ENCODE measurements at places on chromosomes 1 and 21. TPM values are rescaled to one million over a fixed set of nuclear protein-coding genes. Genes with fewer than 3 reads are reported as not detected.

- no peak for DNase-seq
- H3K4me3 ChIP-seq, result no peak overlapping the region
- no peaks in the 10 kb centered on the region for H3K27me3 ChIP-seq
- H3K27ac ChIP-seq, result no peak overlapping the region
Measured at GRCh38 chr1:248813546-248813945, 12.2 kb downstream of the SH3BP5L start.

The FNDC7 gene
- total RNA-seq, result not detected

GRCh38 chr1:62727656-62728407, 39.6 kb upstream of the DOCK7 start:
- no peak for DNase-seq
- H3K27me3 ChIP-seq, result no peaks in the 10 kb centered on the region
- H3K36me3 ChIP-seq, result no peaks in the 10 kb centered on the region
- H3K27ac ChIP-seq, result no peak overlapping the region
- H3K4me1 ChIP-seq, result peaks cover 11% of the 10 kb centered on the region

DNA sequence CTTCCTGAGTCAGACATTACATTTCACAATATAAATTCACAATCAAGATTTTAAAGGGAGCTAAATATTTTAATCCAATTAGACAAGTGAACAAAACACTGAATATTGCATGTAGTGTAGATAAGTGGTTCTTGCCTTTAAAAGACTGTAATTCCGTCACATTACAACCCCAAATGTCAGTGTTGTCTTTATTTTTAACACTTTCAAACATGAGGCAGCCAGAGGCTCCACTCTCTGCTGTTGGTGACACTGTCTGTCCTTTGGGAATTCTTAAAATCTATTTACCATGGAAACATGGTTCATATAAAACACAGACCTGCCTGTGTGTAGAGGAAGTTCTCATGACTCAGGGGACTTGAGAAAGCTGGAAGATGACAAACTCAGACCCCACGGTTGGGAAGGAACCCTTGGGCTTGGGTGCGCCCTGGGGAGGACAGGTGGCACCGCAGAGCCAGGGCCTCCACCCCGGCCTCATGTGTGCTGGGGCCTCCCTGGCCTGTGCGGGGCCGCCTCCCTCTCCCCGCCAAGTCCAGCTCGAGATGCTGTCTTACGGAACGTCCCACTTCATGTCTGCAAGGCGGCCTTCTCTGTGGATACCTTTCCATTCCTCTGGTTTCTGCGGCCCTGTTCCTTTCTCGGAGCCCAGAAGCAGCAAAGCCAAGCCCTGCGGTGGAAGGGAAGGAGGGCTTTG, 239.0 kb downstream of the SDCCAG8 start:
- H3K27me3 ChIP-seq, result no peaks in the 10 kb centered on the region
- H3K4me1 ChIP-seq, result peaks cover 31% of the 10 kb centered on the region
- DNase-seq, result no peak
- H3K27ac ChIP-seq, result peak overlapping the region; percentile 77
- H3K36me3 ChIP-seq, result peaks cover 11% of the 10 kb centered on the region
- H3K4me3 ChIP-seq, result no peak overlapping the region

DNA sequence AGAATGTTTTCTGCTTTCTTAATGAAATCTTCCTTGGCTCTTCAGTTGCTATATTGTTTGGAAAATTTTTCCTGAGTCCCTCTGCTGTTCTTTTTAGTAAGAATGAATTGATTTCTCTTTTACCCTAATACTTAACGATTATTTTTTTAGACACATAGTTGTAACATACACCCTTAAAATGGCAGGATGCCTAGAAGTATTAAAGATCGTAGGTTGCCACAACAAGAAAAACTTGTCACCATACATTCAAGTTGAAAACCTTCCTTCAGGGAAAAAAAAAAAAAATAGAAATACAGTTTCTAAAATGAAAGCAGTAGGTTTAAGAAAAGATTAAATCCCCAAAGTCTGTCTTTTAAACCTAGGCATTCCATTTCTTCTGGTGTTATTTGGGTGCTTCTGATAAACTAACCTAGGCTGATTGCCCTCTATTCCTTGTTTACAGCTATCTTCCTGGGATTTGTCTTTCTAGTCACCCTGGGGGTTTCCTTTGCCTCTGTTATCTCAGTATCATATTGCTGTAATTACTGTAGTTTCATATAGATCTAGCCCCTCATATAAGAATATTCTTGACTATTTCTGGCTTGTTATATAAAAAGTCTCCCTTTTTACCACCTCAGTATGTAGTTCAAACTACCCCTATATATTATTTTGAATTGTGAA, 16.8 kb downstream of the SUCO start:
- DNase-seq, result no peak
- no peak overlapping the region for H3K4me3 ChIP-seq
- no peak overlapping the region for H3K27ac ChIP-seq
- H3K27me3 ChIP-seq, result no peaks in the 10 kb centered on the region
- peaks cover 29% of the 10 kb centered on the region for H3K4me1 ChIP-seq
- H3K36me3 ChIP-seq, result no peaks in the 10 kb centered on the region

DNA sequence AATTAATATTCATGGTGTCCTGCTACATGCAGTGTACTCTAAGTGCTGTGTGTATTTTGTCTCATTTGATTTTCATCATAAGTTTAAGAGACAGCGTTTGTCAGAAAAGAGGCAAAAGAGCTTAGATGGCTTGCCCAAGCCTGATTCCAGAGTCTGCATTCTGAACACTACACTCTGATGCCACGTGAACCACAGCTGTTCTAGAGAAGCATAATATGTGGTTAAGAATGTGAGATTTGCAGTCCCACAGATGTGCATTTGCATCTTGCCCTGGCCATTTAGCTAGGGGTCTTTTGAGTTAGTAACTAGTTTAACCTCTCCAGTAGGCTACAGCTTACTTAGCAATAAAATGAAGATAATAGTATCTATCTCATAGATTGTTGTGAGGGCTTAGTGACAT, 9.2 kb upstream of the GADD45A start:
- no peak overlapping the region for H3K27ac ChIP-seq
- H3K4me1 ChIP-seq, result peaks cover 11% of the 10 kb centered on the region

The LCE1B gene
- total RNA-seq, result not detected

- DNase-seq, result peak; percentile 8
- H3K27me3 ChIP-seq, result no peaks in the 10 kb centered on the region
- peaks cover 4% of the 10 kb centered on the region for H3K4me1 ChIP-seq
Measured at GRCh38 chr1:201350884-201351283, 26.6 kb downstream of the TNNT2 start.

The LRRC38 gene
- total RNA-seq, result not detected

DNA sequence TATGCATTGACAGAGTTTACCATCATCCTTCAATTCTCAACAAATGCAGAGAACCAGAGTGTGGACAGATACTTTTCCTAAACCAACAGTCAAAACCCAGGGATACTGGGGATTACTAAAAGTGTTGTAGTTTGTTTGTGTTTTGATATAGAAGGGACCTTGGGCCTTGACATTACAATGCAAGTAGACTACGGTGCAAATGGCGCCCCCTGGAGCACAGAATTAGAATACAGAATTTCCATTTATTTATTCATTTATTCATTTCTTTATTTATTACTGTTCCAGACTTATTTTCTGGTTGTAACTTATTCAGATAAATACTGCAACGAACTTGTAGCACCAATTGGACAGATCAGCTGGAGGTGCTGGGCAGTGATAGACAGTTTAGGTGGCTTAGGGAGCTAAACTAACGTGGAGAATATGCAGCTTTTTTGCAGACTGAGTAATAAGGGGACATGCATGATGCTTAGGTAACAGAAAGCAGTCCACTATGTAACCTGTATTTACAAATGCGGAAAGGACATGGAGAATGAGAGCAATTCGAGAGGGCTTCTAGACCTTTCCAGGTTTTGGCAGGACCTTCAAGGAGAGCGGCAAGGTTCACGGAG, 42.6 kb downstream of the KIRREL1 start:
- H3K27me3 ChIP-seq, result no peaks in the 10 kb centered on the region
- peaks cover 29% of the 10 kb centered on the region for H3K4me1 ChIP-seq
- no peak overlapping the region for H3K4me3 ChIP-seq
- no peaks in the 10 kb centered on the region for H3K36me3 ChIP-seq

DNA sequence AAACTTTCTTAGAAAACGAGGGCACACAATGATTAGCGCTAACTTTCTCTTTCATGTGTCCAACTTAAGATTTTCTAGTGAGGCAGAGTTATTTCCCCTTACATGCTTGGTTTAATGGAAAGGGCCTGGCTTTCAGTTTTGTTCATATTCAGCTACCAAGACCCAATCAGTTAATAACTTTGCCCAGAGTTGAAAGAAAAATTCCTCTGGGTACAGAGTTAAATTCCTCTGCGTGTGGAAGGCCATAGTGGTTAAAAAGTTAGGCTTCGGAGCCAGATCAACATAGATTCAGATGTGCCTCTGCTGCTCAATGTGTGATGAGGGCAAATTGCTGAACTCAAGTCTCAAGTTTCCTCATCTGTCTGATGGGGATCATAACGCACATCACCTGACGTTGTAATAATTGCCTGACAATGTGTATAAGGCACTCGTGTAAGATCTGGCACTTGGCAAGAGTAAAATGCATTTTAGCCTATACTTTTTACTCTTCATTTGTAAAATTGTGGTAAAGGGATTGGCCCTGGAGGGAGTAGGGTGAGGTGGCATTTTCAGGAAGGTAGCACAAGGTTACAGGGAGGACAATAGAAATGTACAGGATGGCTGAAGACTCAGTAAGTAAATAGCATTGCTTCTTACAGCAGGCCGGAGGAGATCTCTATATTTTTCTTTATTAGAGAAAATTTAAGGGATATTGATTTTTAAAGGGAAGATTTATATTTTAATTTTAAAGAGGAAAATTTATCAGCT, 103.4 kb downstream of the ROR1 start:
- no peak overlapping the region for H3K27ac ChIP-seq
- peaks cover 7% of the 10 kb centered on the region for H3K4me1 ChIP-seq
- no peak for DNase-seq
- no peak overlapping the region for H3K4me3 ChIP-seq

The ZNF670 gene
- 3.2 TPM for total RNA-seq

DNA sequence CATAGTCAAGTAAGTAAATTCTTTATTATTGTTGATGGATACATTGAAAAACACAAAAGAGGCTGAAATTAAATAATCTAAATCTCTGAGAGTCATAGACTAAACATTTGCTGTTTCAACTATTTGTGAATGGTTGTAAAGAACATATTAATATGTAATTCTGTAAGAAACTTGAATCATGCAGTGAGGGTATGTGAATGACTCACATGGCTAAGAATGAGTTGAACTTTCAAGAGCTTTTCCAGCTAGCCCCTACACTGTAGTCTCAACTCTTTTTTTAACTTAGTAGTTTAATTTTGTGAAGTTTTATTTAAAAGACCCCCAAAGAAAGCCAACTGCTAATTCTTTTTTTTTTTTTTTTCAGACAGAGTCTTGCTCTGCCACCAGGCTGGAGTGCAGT, 588.1 kb downstream of the DPYD start:
- no peaks in the 10 kb centered on the region for H3K27me3 ChIP-seq
- no peak overlapping the region for H3K27ac ChIP-seq
- no peaks in the 10 kb centered on the region for H3K36me3 ChIP-seq
- no peak overlapping the region for H3K4me3 ChIP-seq
- DNase-seq, result no peak

- peak; percentile 71 for DNase-seq
- peak overlapping the region; percentile 63 for H3K4me3 ChIP-seq
- no peaks in the 10 kb centered on the region for H3K27me3 ChIP-seq
Measured at GRCh38 chr1:32334864-32335534, 1.0 kb downstream of the MARCKSL1 start.

- no peaks in the 10 kb centered on the region for H3K4me1 ChIP-seq
- H3K27me3 ChIP-seq, result no peaks in the 10 kb centered on the region
- H3K4me3 ChIP-seq, result no peak overlapping the region
- H3K27ac ChIP-seq, result no peak overlapping the region
- no peaks in the 10 kb centered on the region for H3K36me3 ChIP-seq
- DNase-seq, result no peak
Measured at GRCh38 chr1:66492424-66492823, 41.5 kb upstream of the SGIP1 start.

The GUCA2B gene
- total RNA-seq, result not detected

DNA sequence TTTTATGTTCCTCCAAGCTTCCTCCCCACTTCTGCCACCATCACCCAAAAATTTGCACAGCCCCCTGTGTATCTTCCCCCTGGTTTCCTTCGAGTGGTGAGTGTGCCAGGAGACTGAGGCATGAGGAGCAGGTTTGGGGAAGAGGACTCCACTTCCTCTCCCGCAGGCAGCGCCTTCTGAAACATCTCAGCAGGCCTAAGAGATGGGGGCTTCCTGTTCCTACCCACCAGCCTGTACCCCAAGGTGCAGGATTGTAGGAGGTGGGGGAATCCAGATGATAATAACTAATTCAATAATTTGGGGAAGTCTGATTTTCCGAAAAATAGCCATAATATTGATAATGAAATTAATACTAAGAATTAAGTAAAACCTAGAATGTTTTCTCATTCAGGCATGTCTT, 62.4 kb downstream of the RHBG start:
- DNase-seq, result no peak
- H3K27me3 ChIP-seq, result peaks cover 91% of the 10 kb centered on the region
- peaks cover 10% of the 10 kb centered on the region for H3K4me1 ChIP-seq
- H3K4me3 ChIP-seq, result no peak overlapping the region
- no peak overlapping the region for H3K27ac ChIP-seq
- no peaks in the 10 kb centered on the region for H3K36me3 ChIP-seq

DNA sequence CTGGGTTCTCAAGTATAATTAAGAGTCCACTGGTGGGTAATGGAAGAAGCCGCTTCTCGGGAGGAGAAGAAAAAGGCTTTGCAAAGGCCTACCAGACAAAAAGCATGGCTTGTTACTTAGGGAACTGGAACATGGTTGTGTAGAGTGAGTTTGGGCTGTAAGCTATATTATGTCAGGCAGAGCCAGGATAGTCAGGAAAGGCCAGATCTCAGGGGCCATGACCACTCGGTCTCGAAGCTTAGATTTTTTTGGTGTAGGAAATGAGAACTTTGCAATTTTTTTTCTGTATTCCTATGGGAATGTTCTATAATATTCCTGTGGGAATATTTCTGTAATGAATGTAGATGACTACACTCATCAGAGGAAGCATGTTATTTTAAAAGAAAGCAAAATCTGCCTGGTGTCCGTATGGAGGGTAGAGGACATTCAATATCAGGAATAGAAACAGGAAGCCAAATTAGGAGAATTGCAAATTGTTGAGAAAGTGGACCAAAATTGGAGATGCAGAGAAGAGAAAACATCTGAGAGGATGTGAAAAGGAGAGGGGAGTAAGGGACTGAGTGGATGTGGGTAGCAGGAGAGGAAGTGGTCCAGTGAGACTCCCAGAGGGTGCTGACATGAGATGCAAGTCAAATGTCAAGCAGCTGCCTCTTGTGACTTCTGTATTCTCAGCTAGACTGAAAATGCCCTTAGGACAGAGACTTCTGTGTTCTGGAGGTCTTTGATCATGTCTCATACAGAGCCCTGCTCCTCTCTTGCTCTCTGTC, 45.2 kb upstream of the HAO2 start:
- peaks cover 14% of the 10 kb centered on the region for H3K4me1 ChIP-seq
- no peaks in the 10 kb centered on the region for H3K36me3 ChIP-seq
- no peak overlapping the region for H3K4me3 ChIP-seq

DNA sequence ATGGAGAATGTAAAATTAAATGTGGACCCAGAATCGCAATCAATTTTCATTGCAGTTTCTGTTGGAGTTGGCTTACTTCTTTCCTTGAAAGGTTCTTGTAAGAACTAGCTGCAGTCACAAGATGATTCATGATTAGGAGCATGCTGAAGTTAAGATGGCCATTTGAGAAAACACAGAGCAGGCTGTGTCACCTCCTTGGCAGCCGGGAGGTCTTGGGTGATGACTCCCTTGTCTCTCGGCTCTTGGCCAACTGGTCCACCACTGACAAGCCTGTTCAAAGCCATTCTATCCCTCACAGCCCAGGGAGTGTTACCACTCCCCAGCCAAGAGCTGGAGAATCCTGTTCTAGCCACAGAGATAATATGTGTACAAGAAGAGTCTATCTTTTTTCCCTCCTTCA, 40.6 kb downstream of the OPTC start:
- H3K27ac ChIP-seq, result peak overlapping the region; percentile 18
- H3K4me3 ChIP-seq, result no peak overlapping the region
- no peak for DNase-seq
- H3K4me1 ChIP-seq, result peaks cover 31% of the 10 kb centered on the region
